Stimulated activated CD4-positive, alpha-beta T cell treated with anti-CD3 and anti-CD28 coated beads, Interleukin-1b, Interleukin-23, amount 100 ng/mL, for 1 hour (primary cell): ENCODE measurements at places on chromosomes 7 and 10.

DNA sequence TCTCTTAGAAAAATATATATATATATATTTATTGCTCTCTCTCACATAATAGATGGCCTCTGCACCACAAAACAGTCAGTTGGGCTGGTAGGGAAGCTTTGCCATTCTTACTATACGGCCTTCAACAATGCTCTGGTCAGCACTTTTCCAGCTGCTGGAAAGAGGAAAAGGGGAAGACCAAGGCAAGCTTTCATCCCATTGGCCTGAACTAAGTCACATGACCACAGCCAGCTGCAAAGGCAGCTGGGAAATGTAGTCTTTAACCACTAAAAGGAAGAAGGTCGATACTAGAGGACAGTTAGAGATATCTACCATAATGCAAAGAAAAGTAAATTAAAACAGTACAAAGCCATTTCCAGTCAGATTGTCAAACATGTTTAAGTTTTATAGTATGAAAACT lies 58.4 kb upstream of the MACROH2A2 start:
- no peak for DNase-seq

- DNase-seq = no peak
Observed at GRCh38 chr10:5958077-5958476, 19.3 kb downstream of the IL15RA start.

GRCh38 chr10:11145495-11145855 lies 127.8 kb downstream of the CELF2 start:
- no peak for DNase-seq

GRCh38 chr7:43937444-43937843 lies 11.2 kb downstream of the UBE2D4 start:
- no peak for DNase-seq

DNA sequence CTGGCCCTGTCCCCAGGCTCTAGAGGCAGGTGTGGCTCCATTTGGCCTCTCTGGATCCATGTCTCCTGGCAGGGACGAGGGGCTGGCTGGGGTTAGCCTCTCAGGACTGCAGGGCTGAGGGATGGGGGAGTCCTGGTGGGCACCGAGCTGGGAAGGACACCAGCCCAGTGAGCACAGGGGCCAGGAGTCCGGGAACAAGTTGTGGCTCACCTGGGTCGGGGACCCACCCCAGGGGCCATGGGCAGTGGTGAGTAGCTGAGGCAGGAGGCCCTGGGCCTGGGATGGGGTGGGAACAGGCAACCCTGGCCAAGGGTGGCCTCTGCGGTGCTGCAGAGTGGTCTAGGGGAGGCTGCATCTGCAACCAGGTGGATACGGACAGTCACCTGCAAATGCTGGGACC lies 24.1 kb downstream of the ANTXRL start:
- DNase-seq = no peak

- no peak for DNase-seq
Observed at GRCh38 chr7:158646766-158647474, 57.7 kb downstream of the NCAPG2 start.

- no peak for DNase-seq
Observed at GRCh38 chr7:18724318-18724717, 228.8 kb downstream of the HDAC9 start.
